ENCODE measurements at places on chromosomes 5 and 9.

- no peak for DNase-seq
Observed at GRCh38 chr5:9604416-9604815, 25.7 kb downstream of the TAS2R1 start.

DNA sequence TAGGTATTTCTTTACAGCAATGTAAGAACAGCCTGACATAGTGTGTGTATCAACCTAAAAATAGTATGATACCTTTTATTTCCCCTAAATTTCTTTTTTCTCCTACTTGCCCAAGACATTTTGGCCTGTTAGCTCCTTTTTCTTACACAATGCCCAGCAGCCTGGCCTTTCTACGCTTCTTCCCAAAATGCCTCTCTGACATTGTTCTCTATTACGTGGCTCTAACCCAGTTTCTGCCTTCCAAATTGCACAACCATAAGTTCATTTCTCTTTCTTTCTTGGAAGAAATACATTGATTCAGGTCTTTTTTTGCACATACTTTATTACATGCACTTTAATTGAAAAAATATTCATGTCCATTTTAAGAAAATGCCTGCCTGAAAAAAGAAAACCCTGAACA is 408.2 kb downstream of the PRR16 start:
- DNase-seq = no peak

DNA sequence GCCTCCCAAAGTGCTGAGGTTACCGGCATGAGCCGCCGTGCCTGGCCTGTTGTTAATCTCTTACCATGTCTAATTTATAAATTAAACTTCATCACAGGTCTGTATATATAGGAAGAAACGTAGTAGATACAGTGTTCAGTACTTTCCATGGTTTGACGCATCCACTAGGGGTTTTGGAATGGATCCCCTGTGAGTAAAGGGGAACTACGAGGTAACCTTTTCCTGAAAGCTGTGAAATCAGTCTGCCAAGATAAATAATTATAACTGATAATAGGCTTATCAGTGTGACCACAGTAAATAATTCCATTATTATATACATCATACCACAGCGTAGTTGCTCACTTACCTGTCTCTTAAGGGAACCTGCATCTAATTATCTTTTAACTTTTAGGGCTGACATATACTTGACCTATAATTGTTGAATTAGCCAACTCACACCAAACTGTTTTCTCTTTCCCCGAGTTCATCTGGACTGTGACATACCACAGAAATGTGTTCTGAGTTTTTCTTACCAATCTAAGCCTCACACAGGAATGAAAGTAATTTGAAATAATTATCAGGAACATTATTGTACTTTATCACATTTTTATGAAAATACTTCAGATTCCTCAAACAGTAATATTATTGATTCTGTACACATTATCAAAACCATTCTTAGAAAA is 42.9 kb downstream of the DAPK1 start:
- no peak for DNase-seq

- no peak for DNase-seq
Observed at GRCh38 chr5:19322716-19323485, 665.1 kb downstream of the CDH18 start.

- DNase-seq = no peak
Observed at GRCh38 chr9:127058011-127058644, 64.3 kb downstream of the ANGPTL2 start.

GRCh38 chr5:167966979-167967378 is 324.5 kb upstream of the WWC1 start:
- no peak for DNase-seq

- DNase-seq = no peak
Observed at GRCh38 chr9:38371495-38371894, 21.0 kb upstream of the ALDH1B1 start.

Measured in germinal center (tissue), 1 donor.